ENCODE measurements at places on chromosomes 3 and 15.

GRCh38 chr15:76802411-76802810 is 102.7 kb downstream of the SCAPER start:
- no peak for DNase-seq

DNA sequence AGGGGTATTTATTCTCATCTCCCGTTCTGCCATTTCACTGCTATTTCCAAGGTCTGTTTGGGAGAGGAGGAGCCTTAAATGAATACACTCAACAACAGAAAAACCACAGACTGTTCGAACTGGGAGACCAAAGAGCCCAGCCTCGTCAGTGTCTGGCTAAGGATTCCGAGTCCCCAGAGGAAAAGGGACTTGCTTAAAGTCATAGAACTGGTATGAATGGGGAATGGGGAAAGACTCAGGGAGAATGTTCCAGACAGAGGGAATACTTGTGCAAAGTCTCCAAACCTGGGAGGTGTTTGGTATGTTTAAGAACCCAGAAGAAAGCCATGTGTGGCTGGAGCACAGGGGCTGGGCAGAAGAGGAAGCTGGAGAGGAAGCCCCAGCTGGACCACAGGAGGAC is 46.9 kb downstream of the FAM43A start:
- DNase-seq = no peak

DNA sequence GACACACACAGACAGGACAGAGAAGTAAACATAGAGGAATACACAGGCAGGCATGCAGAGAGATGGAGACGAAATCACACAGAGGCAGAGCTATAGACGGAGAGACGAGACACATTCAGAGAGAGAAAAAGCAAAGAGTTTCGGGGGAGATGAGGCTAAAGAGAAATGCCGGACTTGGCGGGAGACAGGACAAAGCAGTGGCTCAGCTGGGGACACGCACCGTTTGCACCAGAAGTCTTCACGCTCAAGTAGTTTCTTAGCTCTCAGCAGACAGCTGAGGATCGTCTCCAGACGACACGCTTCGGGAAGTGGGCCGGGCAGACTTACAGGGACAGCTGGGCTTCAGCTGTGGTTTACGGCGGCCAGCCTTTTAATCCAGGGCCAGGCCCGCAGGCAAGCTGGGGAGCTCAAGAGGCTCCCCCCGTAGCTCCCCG is 56.2 kb upstream of the DLG1 start:
- DNase-seq = no peak

GRCh38 chr15:75032395-75032794 is 9.0 kb downstream of the PPCDC start:
- DNase-seq = no peak

DNA sequence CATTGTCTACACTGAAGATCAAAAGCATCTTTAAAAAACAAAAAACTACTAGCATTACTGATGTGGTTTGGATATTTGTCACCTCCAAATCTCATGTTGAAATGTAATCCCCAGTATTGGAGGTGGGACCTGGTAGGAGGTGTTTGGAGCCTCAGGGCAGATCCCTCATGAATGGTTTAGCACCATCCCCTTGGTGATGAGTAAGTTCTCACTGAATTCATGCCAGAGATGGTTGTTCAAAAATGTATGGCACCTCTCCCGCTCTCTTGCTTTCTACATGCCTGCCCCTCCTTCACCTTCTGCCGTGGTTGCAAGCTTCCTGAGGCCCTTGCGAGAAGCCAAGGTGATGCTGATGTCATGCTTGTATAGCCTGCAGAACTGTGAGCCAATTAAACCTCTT is 136.6 kb upstream of the FHIT start:
- no peak for DNase-seq

Data from sciatic nerve (tissue), 2 donors.